Osteoblast (primary cell): ENCODE measurements at places on chromosomes 2 and 18. TPM values are rescaled to one million over a fixed set of nuclear protein-coding genes. Genes with fewer than 3 reads are reported as not detected.
A peak's percentile ranks its signal among the peaks of the same experiment; 100 is the strongest.

GRCh38 chr2:72096181-72096580 is 51.5 kb downstream of the CYP26B1 start:
- no peak overlapping the region for H3K4me3 ChIP-seq
- no peak overlapping the region for H3K27ac ChIP-seq
- H3K27me3 ChIP-seq = peaks cover 25% of the 10 kb centered on the region
- no peaks in the 10 kb centered on the region for H3K36me3 ChIP-seq

DNA sequence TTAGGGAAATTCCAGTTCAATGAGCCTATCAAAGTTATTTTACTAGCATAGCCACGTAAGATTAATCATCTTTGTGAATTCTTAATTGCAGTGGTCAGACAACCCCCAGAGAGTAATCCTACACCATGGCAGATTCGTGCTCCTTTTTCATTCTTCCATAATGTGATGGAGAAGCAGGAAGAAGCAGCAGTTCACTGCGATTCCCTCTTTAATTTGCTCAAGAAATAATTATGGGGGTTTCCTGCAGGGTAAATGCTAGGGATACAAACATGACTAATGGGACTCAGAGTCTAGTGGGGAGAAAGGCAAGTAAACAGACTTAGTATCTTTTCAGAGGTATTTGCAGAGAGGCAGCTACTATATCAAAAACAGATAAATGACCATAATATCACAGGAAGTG is 175.8 kb upstream of the HNRNPA3 start:
- H3K36me3 ChIP-seq = no peaks in the 10 kb centered on the region
- H3K4me1 ChIP-seq = no peaks in the 10 kb centered on the region
- no peak overlapping the region for H3K27ac ChIP-seq
- DNase-seq = peak; percentile 37
- H3K27me3 ChIP-seq = peaks cover 9% of the 10 kb centered on the region

DNA sequence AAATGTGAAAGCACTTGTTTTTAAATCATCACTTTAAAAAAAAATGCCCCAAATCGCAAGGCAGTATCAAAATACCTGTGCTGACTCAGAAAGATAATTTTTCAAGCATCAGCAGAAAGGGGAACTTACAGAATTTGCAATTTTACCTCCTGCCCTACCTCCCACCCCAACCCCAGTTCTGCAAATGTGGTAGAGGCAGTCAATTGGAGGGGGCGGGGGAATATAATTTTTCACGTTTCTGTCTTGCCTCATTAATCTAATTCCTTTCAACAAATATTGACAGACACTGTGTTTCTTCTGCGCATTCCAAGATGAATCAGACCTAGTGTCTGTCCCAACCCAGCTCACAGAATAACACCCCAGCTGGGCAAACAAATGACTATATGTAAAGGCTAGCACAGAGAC is 76.8 kb downstream of the ALPK2 start:
- peaks cover 14% of the 10 kb centered on the region for H3K4me1 ChIP-seq
- peaks cover 9% of the 10 kb centered on the region for H3K36me3 ChIP-seq
- H3K4me3 ChIP-seq = no peak overlapping the region
- H3K27me3 ChIP-seq = no peaks in the 10 kb centered on the region

GRCh38 chr2:217477583-217477982 is 525.2 kb downstream of the TNS1 start:
- no peaks in the 10 kb centered on the region for H3K27me3 ChIP-seq
- H3K27ac ChIP-seq = no peak overlapping the region
- no peaks in the 10 kb centered on the region for H3K36me3 ChIP-seq
- no peak for DNase-seq

- no peak overlapping the region for H3K4me3 ChIP-seq
- no peak for DNase-seq
- H3K27ac ChIP-seq = no peak overlapping the region
- no peaks in the 10 kb centered on the region for H3K4me1 ChIP-seq
- no peaks in the 10 kb centered on the region for H3K36me3 ChIP-seq
Observed at GRCh38 chr2:111633643-111634042, 250.3 kb downstream of the ANAPC1 start.

DNA sequence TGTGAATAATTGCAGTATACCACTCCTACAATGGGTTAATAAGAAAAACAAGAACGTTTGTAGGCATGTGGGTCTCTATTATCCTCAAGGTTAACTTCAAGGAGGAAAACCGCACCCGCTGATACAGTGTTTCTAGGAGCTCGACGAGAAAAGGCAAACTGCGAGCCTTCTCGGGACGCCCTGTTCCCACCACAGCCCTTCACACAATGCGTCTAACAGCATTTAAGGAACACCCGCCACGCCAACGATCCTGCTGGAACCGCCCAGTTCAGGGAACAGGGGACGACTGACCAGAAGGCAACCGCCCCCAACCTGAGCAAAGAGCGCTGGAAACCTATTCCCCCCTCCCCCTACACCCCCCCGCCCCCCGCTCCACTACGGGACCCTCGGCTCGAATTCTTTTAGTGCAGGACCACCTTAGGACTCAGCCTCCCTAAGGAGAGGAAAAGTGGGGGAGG is 710 bp upstream of the TMSB10 start:
- H3K4me3 ChIP-seq = peak overlapping the region; percentile 84
- H3K27ac ChIP-seq = peak overlapping the region; percentile 13
- peak; percentile 80 for DNase-seq
- no peaks in the 10 kb centered on the region for H3K27me3 ChIP-seq
- H3K4me1 ChIP-seq = peaks cover 21% of the 10 kb centered on the region

GRCh38 chr18:73235491-73235890 is 367.7 kb upstream of the NETO1 start:
- H3K27ac ChIP-seq = no peak overlapping the region
- DNase-seq = peak; percentile 48
- no peak overlapping the region for H3K4me3 ChIP-seq
- no peaks in the 10 kb centered on the region for H3K27me3 ChIP-seq

DNA sequence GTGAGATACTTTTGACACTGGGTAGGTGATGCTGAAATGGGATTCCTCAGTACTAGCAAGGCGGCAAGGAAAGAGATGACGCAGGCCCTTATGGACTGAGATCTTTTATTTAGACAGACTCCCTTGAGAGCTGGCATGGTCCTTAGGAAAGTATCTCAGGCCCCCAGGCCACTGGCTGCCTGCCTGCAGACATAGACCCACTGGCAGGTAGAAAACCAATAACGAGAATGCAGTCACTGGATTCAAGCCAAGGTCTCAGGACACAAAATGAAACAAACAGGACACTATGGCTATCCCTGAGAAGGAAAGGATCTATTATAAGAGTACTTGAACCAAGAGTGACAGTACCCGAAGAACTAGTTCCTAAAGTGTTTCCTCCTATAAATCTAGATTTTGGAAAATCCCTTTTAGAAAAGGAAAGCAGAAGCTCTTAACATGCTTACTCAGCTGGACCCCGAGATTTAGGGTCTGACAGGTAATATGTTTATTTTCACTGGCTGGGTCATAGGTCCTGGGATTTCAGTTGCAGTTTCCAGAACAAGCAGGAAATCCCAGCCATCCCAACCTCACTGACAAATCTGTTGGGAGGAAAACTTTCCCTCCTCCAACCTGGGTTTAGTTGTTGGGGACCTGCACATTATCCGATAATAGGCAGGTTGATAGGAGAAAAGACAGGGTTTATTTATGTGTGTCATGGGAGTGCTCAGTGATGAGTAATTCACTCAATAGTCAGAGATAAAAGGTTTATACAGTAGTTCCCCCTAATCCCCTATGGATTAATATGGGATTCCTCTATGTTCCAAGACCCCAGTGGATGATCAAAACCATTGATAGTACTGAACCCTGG is 44.5 kb downstream of the COMMD1 start:
- H3K27me3 ChIP-seq = no peaks in the 10 kb centered on the region
- DNase-seq = no peak
- H3K36me3 ChIP-seq = no peaks in the 10 kb centered on the region
- no peak overlapping the region for H3K27ac ChIP-seq

GRCh38 chr2:113218283-113219091 is 44.7 kb downstream of the PSD4 start:
- peak; percentile 68 for DNase-seq
- H3K27me3 ChIP-seq = no peaks in the 10 kb centered on the region
- H3K36me3 ChIP-seq = no peaks in the 10 kb centered on the region

DNA sequence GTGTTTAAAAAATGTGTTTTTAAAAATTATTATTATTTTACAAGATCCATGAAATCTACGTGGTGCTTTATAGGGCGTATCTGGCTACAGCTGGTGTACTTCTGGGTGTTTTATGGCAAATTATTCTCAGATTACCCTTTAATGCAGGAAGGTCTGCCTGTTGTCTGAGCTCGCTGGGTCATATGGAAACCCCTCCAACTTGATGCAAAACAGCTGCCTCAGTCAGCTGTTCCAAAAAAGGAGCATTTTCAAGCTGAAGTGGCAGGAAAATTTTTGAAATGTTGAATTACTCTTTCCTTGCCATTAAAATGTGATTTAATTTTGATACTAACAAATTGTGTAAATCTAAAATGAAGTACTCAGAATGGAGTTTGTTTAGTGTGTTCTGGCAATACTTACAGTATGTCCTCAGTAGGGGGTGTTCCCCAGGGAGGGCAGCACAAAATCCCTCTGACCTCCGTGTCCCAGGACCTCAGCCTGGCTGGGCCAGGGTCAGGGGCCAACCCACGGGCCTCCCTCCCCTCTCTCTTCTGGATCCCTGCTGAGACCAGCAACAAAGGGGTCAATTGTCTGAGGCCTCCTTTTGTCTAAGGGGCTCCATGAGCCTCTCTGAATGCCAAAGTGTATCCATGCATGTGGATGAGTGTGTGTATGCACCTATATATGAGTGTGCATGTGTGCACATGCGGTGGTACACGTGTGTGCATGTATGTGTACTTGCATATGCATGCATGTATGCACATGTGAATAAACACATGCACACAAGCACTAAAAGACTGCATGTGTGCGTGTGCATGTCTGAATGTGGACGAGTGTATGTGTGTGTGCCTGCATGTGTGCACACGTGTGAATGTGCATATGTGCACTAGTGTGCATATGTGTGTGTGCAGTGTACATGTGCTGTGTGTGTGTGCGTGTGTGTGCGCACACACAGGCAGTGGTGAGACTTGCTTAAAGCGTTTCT is 105.4 kb downstream of the ACOXL start:
- H3K27ac ChIP-seq = no peak overlapping the region
- H3K27me3 ChIP-seq = peaks cover 48% of the 10 kb centered on the region
- H3K36me3 ChIP-seq = no peaks in the 10 kb centered on the region
- DNase-seq = no peak

- no peak overlapping the region for H3K27ac ChIP-seq
- H3K4me3 ChIP-seq = no peak overlapping the region
- no peak for DNase-seq
- H3K36me3 ChIP-seq = no peaks in the 10 kb centered on the region
- H3K27me3 ChIP-seq = no peaks in the 10 kb centered on the region
Observed at GRCh38 chr2:198236338-198236737, 431.9 kb downstream of the PLCL1 start.

- H3K4me1 ChIP-seq = peaks cover 51% of the 10 kb centered on the region
- H3K4me3 ChIP-seq = peak overlapping the region; percentile 23
Observed at GRCh38 chr2:75587954-75588587, 27.3 kb upstream of the EVA1A start.

DNA sequence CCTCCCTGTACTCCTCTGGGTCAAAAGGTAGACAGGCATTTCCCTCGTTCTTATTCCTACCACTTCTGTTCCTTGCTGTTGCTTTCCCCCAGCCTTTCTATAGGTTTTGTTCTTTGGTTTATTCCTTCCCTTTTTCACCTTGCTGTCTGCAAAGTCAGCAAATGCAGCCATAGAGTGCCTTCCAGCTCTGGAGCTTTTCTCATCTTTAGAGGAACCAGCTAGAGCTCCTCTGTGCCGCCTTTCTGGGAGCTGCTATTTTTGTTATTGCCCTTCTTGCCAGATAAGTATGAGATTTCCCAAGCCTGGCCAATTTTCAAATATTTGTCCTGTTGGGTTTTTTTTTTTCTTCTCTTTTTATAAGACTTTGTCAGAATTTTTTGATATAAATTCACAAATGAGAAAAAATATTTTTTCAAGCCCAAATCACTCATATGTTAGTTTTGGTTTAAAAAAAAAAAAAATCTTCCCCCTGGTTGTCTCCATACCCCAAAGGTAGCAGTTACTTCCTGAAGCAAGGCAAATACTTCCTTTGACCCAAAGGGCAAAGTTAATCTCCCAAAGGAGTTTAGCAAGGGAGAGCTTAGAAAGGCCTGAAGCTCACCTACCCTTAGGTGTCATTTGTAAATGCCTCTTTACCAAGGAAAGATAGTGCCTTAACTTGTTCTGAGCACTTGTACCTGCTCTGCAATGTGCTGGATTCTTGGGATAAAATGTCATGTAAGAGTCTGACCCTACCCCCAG is 5.1 kb upstream of the TTC27 start:
- H3K27ac ChIP-seq = no peak overlapping the region
- DNase-seq = no peak
- no peaks in the 10 kb centered on the region for H3K27me3 ChIP-seq
- H3K4me3 ChIP-seq = no peak overlapping the region
- H3K4me1 ChIP-seq = no peaks in the 10 kb centered on the region
- H3K36me3 ChIP-seq = peaks cover 9% of the 10 kb centered on the region

DNA sequence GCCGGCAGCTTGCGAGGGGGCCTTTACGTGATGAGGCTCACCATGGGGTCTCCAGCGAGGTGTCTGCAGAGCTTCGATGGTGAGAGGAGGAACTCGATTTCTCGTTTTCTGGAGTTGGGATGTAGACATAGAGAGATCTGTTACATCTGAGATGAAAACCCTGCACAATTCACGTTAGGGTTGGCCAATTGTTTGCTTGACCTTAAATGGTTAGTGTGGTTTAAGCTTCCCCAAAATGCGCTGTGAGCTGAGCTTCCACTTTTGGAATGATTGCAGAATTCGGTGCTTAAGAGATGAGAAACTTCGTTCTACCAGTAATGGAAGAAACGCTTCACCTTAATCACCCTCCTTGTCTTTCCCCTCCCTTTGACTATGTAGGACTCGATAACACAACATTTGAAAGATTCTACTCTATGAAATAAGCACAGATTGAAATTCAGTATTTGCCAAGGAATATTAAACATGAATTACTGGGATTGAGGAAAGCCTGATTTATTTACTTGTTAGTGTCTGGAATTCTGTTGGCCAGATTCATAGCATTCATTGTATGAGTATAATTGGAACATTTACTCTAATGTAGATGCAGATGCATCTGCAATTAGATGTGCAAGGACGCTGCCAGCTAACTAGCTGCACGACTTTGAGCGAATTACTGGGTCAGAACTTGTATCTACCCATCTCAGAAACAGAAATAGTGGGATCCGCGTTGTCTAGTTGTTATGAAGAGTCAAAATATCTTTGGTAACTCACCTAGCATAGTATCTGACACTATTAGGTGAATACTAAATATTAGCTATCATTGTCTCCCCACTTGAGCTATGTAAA is 1.6 kb upstream of the KLF7 start:
- H3K4me1 ChIP-seq = peaks cover 22% of the 10 kb centered on the region
- DNase-seq = peak; percentile 71
- peak overlapping the region; percentile 82 for H3K4me3 ChIP-seq
- no peaks in the 10 kb centered on the region for H3K36me3 ChIP-seq
- peak overlapping the region; percentile 95 for H3K27ac ChIP-seq
- H3K27me3 ChIP-seq = no peaks in the 10 kb centered on the region

GRCh38 chr2:111243295-111243694 is 122.6 kb downstream of the BCL2L11 start:
- H3K4me3 ChIP-seq = no peak overlapping the region
- no peak overlapping the region for H3K27ac ChIP-seq
- DNase-seq = no peak
- peaks cover 9% of the 10 kb centered on the region for H3K4me1 ChIP-seq
- H3K27me3 ChIP-seq = no peaks in the 10 kb centered on the region

- no peaks in the 10 kb centered on the region for H3K4me1 ChIP-seq
- DNase-seq = no peak
- H3K4me3 ChIP-seq = no peak overlapping the region
- H3K27ac ChIP-seq = no peak overlapping the region
- H3K27me3 ChIP-seq = no peaks in the 10 kb centered on the region
Observed at GRCh38 chr2:140863713-140864112, 1267.1 kb downstream of the LRP1B start.

The NLRC4 gene
- not detected in 2 replicates for total RNA-seq

The IL36RN gene
- not detected in 2 replicates for total RNA-seq

The ALK gene
- under 0.01 and 0.29 TPM in 2 replicates for total RNA-seq

The CNDP1 gene
- total RNA-seq = not detected in 2 replicates

The MPP4 gene
- 1.1 and 2.1 TPM in 2 replicates for total RNA-seq

The TOGARAM2 gene
- under 0.01 and 0.72 TPM in 2 replicates for total RNA-seq

The MAP3K19 gene
- not detected in 2 replicates for total RNA-seq

The IL1RL2 gene
- 0.72 and 1.2 TPM in 2 replicates for total RNA-seq
